ENCODE measurements at places on chromosomes 2 and 18.

- DNase-seq = no peak
Observed at GRCh38 chr2:190435031-190435670, 27.0 kb downstream of the MFSD6 start.

GRCh38 chr2:134335601-134336000 is 81.7 kb downstream of the MGAT5 start:
- no peak for DNase-seq

GRCh38 chr2:120699292-120699691 is 36.4 kb upstream of the GLI2 start:
- DNase-seq = no peak

- DNase-seq = no peak
Observed at GRCh38 chr2:204306667-204307066, 238.6 kb upstream of the PARD3B start.

- no peak for DNase-seq
Observed at GRCh38 chr18:77442393-77442792, 192.7 kb downstream of the GALR1 start.

- no peak for DNase-seq
Observed at GRCh38 chr2:165757906-165758675, 36.0 kb downstream of the GALNT3 start.

DNA sequence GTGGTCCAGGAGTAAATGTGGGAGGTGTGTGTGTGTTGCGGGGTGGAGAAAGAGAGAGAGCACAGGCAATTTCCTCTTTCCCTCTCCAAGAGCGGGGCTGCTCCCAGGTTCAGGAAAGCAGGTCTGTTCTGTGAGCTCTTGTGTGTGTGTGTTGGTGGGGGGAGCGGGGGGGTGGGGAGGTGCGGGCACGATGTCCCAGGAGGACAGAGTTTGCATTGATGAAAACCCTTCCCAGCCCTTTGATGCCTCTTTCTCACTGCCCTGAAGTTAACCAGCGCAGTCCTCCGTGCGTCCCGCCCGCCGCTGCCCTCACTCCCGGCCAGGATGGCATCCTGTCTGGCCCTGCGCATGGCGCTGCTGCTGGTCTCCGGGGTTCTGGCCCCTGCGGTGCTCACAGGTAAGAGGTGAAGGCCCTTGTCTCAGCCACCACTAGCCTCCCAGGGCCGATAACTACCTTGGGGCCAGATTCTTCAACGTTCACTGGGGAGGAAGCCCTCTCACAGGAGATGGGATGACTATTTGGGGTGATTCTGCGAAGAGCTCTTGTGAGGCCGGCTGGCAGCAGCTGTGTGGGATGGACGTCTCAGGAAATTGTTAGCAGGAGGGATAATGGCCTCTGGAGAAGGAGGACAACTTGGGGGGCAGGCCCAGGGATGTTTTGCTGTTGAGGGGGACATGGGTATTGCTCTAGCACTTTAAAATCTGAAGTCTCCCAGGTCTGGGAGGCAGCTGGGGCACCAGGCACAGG is at the start of gene SNORC:
Gene SNORC (plus strand): TSS at position 247 of the 748 bp plus-strand sequence. CDS start 78 bp downstream, at position 325.
- no peak for DNase-seq

GRCh38 chr2:113976277-113976928 is 86.5 kb downstream of the ACTR3 start:
- no peak for DNase-seq

GRCh38 chr2:229884775-229885699 is 36.8 kb downstream of the TRIP12 start:
- DNase-seq = no peak

- DNase-seq = no peak
Observed at GRCh38 chr2:156158808-156159207, 173.7 kb downstream of the NR4A2 start.

- DNase-seq = no peak
Observed at GRCh38 chr18:25144820-25145219, 207.1 kb downstream of the ZNF521 start.

- DNase-seq = no peak
Observed at GRCh38 chr2:49288113-49288705, 133.9 kb upstream of the FSHR start.

- DNase-seq = peak; percentile 45
Observed at GRCh38 chr2:232315049-232315922, 63.3 kb upstream of the ALPP start.

GRCh38 chr2:10150436-10150835 is 27.9 kb downstream of the RRM2 start:
- no peak for DNase-seq

GRCh38 chr18:32668956-32669355 is 103.9 kb downstream of the KLHL14 start:
- no peak for DNase-seq

GRCh38 chr2:197599285-197599965 is 76.0 kb downstream of the RFTN2 start:
- DNase-seq = no peak

DNA sequence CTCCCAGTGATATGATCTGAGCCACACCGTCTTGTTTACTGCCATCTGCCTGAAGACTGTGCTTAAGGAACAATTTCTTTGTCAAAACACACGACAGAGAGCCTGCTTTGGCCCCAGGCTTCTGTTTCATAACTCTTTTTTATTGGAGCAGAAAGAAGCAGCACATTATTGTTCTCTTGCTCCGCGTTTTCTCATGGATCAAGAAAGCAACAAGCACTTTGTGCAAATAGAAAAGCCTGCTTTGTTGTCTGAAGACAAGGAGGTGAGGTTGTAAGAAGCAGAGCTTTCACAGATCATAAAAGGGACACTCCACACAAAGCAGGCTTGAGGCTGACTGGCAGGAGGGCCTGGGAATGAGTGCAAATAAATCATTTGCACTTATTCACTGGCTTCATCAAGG is 118.3 kb upstream of the FAM136A start:
- DNase-seq = no peak
